ENCODE measurements at places on chromosomes 11 and 22. TPM values are rescaled to one million over a fixed set of nuclear protein-coding genes. Genes with fewer than 3 reads are reported as not detected.

The CHEK1 gene
- 15.1 TPM for polyA plus RNA-seq

DNA sequence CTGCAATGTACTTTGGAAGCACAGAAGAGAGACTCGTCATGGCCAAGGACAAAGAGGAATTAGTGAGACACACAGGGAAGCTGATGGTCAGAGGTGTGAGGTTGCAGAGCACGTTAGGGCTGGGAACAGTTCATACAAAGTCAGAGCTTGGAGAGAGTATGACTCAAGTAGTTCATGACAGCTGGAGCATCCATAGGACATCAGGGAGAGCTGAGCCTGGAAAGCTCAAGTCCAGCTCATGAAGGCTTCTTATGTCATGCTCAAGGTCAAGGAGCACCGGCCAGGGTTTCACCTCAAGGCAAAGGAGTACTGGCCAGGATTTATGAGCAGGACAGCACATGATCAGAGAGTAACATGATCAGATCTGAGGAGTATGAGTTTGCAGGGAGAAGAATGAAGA lies 64.6 kb upstream of the CHST1 start:
- DNase-seq: no peak

DNA sequence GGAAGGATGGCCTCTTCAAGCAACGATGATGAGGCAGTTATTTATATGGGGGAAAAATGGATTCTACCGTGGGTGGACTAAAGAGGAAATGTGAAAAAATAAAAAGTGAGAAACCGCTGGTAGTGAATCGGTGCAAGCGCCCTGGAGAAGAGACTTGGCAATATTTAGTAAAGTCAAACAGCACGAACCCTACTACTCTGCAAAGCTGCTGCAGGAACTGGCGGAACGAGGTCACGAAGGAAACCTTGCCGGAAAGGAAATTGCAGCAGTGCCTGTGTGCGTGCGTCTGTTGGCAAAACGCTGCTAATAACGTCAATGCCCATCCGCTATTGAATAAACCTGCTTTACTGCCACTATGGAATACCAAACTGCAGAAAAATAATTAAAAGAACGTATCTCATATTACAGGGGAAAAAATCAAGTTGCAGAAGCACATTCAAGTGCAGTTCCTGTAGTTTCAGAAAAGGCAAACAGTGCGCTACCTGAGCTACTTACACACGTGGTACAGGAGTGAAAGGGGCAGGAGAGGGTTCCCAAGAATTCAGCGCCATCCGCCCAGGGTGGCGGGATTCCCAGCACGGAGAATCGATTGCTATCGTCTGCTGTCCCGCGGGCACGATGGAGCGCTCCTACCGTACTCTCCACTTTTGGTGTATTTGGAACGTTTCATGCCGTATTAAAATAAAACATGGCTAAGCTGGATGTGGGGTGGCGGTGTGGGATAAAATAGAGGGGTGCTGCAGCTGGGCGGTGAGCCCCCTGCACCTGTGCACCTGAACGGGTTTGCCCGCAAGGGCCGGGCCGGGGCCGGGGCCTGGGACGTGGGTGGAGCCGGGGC lies 585 bp upstream of the NADSYN1 start:
- peak; percentile 48 for DNase-seq

DNA sequence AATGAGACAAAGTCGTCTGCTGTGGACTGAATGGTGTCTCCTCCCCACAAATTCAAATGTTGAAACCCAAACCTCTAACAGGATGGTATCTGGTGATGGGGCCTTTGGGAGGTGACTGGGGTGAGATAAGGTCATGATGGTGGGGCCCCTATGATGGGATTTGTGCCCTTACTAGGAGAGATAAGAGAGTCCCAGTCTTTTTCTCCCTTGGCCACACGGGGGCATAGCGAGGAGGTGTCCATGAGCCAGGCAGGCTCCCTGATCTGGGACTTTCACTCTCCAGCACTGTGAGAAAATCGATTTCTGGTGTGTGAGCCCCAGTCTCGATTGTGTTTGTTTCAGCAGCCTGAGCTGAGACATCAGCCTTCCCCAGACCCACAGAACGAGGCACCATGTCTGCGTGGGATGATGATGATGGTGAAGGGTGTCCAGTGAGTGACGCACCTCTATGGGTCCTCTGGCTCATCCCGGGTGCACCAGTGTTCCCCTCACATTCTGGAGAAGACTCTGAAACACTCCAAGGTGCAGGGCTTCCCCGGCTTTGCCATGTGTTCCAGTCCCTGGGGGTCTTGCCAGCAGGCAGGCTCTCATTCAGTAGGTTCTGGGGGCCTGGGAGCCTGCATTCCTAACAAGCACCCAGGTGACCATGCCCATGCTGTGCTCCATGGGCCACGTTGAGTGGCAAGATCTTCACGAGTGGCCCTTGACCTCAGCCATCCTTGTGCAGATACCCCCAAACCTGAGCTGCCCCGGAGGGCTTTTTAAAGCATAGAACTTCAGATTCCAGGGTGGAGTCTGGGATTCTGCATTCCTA lies 363.0 kb downstream of the CTTN start:
- no peak for DNase-seq

- no peak for DNase-seq
Measured at GRCh38 chr11:69818231-69818602, 999 bp downstream of the FGF3 start.

All from GM23248 (cell line).